CD4-positive, alpha-beta T cell treated with Interleukin-6 at 100 ng/mL for 8 hours (primary cell): ENCODE measurements at places on chromosomes 6 and 20.

DNA sequence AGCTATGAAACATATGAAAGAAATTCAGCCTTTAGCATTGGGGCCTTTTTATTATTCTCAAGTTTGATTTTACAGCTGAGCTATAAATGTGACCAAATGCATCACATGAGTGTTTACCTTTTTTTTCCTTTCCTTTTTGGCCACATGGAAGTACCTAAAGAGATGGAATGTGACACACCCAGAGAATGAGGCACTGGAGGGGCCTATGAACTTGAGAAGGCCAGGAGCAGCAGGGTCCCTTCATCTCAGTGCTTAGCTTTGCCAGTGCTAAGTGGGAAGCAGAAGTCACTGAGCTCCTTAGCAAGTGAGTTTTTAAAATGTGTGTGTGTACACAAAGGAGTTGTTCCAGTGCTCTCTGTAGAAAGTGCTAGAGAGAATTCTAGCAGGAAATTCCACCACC, 44.7 kb downstream of the RREB1 start:
- no peak for DNase-seq

GRCh38 chr20:32077190-32077589, 25.1 kb downstream of the HCK start:
- DNase-seq, result no peak

DNA sequence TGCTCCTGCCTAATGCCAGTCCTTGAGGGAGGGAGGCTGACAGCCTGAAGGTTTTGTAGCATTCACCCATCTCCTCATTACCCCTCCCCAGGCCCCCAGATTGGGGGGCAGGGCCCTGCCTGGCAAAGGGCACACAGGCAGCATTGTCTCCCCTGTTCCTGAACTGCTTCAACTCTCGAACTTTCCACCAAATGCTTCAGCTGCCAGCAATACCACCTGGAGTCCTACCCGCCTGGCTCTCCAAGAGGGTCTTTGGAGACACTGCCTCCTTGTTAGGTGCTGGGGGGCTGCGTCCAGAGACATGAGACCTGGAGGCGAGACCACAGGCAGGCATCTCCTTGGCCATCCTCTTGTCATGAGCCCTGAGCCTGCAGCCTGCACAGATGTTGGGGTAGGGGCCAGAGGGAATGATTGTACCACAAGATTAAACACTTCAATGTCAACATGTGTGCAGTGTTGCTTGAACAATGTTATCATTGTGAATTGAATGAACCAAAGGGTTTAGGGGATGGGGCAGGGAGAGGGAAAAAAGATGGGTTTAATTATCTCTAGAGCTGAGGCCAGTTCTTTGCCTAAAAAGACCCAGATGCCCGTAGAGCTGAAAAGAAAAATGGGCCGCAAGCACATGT, 25.0 kb downstream of the BMP7 start:
- DNase-seq, result no peak

- DNase-seq, result no peak
Measured at GRCh38 chr6:53691252-53691651, 25.7 kb upstream of the KLHL31 start.
